Putamen (tissue), 1 donor: ENCODE measurements at places on chromosomes 12 and 14.

DNA sequence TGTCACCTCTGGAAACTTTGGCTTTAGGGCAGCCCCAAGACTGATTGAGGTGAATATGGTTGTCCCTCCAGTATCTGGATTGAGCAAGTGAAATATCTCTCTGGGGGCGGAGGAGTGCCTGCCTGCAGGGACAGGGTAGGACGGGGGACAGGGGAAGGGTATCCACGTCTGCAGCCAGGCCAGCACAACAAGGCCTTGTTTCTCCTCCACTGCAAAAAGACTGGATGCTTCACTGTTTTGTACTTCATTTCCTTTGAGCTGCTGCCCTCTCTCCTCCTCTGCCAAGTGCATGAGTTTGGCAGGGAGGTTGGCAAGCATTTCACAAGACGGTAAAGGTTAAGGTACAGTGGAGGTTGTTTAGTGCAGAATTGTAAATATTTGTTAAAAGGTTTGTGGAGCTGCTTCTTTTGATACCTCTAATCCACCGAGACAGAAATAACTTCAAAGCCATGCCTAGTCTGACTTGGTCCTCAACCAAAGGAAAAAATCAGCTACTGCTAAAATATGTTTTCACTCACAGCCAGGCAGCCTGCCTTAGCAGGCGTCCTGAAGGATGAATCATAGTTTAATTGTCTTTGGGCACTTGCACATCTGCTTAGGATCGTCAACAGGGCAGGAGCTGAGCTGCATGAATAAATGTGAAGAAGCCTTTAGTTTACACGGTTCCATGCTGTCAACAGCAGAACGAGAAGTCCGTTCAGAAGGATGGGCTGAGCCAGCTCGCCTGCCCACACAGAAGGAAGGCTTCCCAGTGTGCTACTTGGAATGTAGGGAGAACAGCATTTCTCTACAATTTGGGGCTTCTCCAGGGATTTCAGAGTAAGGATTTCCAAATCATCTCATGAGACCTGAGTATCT lies 269.7 kb downstream of the TTC6 start:
- no peak for DNase-seq

DNA sequence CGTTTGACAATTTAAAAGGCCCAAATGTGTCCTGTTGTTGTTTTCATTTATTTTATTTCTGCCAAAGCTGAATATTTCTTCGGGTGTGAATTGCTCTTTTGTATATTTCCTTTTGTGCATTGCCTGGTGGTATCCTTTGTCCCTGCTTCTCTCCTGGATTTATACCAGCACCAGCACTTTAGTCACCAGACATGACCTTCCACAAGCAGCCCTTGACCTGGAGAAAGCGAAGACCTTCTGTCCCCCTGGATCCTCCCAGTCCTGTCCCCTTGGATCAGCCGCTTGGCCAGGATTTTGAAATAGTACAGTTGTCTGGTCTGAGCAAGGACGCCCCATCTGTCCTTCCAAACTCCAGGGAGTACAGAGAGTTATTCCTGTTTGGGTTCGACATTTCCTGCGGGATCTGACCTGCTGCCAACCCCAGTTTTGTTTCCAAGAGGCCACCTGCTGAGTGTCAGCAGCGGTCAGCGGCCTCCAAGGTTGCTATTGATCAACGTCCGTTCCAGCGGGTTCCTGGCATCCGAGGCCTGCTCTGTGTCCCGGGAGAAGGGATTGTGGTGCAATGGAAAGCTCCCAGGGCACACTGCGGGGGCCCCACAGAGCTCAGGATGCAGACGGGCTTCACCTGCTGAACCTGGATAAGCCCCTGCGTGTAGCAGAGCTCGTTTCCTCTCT lies 45.1 kb upstream of the CHGA start:
- DNase-seq, result no peak

GRCh38 chr14:59919570-59920377 lies at the start of gene LRRC9:
Gene LRRC9, plus strand, starts transcription at chr14:59920144.
- DNase-seq, result peak; percentile 16

DNA sequence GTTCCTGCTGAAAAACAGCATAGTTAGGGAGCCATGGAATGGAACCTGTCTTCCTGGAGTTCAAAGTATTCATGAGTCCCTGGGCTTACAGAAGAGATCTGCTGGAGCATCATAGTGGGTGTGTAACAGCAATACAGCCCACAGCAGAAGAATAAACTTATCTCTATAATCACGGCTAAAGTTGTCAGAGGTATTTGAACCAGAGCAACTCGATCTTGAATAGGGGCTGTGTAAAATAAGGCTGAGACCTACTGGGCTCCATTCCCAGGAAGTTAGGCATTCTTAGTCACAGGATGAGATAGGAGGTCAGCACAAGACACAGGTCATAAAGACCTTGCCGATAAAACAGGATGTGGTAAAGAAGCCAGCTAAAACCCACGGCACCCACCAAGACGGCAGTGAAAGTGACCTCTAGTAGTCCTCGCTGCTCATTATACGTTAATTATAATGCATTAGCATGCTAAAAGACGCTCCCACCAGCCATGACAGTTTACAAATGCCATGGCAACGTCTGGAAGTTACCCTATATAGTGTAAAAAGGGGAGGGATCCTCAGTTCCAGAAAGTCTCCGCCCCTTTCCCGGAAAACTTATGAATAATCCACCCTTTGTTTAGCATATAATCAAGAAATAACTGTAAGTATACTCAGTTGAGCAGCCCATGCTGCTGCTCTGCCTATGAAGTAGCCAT lies 223.4 kb downstream of the PCNX1 start:
- DNase-seq, result no peak

- peak; percentile 72 for DNase-seq
Observed at GRCh38 chr12:81450920-81451739, 308.0 kb downstream of the PPFIA2 start.
